Upper lobe of right lung (tissue), 1 donor: ENCODE measurements at places on chromosomes 16 and 17. TPM values are rescaled to one million over a fixed set of nuclear protein-coding genes. Genes with fewer than 3 reads are reported as not detected.

DNA sequence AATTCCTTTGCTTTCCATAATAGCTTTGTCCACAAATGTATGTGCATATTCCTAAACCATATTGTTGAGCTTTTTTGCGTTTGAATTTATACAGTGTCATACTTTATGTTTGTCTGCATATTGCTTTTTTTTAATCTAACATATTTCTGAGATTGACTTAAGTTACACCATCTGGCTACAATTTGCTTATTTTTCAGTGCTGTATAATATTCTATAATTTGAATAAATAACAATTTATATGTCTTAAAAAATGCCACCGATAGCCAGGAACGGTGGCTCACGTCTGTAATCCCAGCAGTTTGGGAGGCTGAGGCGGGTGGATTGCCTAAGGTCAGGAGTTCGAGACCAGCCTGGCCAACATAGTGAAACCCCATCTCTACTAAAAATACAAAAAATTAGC is 1.5 kb upstream of the PIMREG start:
- peaks cover 9% of the 10 kb centered on the region for H3K4me1 ChIP-seq

- no peak overlapping the region for H3K27ac ChIP-seq
- H3K4me1 ChIP-seq = no peaks in the 10 kb centered on the region
- H3K36me3 ChIP-seq = no peaks in the 10 kb centered on the region
- no peak overlapping the region for H3K4me3 ChIP-seq
Measured at GRCh38 chr16:82583422-82583821, 43.3 kb upstream of the CDH13 start.

DNA sequence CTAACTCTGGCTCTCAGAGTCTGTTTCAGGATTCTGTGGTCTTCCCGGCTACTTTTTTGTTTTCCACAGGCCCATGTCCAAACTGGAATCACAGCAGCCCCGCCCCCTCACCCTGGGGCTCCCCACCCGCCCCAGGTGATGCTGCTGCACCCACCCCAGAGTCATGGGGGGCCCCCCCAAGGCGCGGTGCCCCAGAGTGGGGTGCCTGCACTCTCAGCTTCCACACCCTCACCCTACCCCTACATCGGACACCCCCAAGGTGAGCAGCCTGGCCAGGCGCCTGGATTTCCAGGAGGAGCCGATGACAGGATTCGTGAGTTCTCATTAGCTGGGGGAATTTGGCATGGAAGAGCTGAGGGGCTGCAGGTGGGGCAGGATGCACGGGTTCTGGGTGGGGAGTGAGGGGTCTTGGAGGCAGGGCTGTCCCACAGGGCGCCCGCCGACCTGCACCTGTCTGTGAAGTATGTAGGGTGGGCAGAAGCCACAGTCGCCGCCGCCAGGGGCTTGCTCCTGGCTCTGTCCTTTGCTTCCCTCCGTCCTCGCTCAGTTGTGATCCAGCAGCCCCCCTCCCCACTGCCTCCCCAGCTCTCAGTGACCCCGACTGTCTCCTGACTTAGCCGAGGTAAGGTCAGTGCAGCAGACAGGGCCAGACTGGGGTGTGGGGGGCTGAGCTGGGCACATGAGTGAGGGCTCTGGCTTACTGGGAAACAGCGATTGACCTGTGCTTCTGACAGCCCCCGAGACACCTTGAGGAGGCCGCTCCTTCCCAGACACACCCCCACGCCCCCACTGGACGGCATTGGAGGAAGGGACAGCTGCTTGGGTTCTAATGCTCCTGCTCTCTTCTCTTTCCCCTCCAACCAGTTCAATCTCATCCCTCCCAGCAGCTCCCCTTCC is 10.0 kb downstream of the TUFM start:
- no peaks in the 10 kb centered on the region for H3K27me3 ChIP-seq
- peaks cover 75% of the 10 kb centered on the region for H3K36me3 ChIP-seq
- DNase-seq = no peak
- no peak overlapping the region for H3K4me3 ChIP-seq
- H3K27ac ChIP-seq = no peak overlapping the region

DNA sequence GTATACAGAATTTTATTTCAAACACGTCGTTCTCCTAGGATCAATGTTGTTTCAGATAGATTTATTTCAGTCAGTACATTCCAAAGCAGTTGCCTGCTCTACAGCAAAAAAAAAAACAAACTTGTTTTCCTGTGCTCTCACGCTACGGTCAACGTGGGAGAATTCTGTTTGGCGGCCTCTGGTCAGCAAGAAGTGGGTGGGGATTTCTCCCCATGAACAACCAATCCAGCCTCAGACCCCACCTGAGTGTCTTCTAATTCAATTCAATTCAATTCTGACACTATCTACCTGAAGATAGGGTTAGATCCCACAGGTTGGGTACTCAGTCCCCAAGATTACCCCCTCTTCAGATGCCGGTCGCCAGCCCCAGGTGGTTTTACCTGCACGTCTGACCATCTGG is 22.1 kb downstream of the C17orf58 start:
- no peaks in the 10 kb centered on the region for H3K27me3 ChIP-seq
- no peak overlapping the region for H3K4me3 ChIP-seq
- DNase-seq = no peak
- peaks cover 54% of the 10 kb centered on the region for H3K36me3 ChIP-seq
- no peak overlapping the region for H3K27ac ChIP-seq

DNA sequence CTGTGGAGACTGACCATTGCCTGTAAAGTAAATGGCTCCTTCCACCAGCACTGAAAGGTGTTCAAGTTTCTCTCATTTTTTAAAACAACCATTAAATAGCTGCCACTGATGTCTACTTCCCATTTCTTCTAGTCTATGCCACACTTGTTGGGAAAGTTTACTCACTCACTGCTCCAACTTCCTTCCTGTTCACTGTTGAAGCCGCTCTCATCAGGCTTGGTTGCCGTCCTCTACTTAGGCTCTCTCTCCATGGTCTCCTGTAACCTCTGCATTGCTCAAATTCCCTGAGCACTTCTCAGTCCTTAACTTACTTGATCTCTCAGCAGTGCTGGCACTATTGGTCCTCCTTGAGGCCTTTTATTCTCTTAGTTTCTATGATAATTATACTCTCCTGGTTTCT is 32.4 kb downstream of the SNX11 start:
- no peak for DNase-seq
- no peak overlapping the region for H3K27ac ChIP-seq
- no peak overlapping the region for H3K4me3 ChIP-seq
- H3K27me3 ChIP-seq = no peaks in the 10 kb centered on the region

- no peak overlapping the region for H3K4me3 ChIP-seq
- H3K36me3 ChIP-seq = no peaks in the 10 kb centered on the region
- no peaks in the 10 kb centered on the region for H3K4me1 ChIP-seq
- no peaks in the 10 kb centered on the region for H3K27me3 ChIP-seq
Measured at GRCh38 chr17:60971515-60972369, 294.1 kb downstream of the BCAS3 start.

DNA sequence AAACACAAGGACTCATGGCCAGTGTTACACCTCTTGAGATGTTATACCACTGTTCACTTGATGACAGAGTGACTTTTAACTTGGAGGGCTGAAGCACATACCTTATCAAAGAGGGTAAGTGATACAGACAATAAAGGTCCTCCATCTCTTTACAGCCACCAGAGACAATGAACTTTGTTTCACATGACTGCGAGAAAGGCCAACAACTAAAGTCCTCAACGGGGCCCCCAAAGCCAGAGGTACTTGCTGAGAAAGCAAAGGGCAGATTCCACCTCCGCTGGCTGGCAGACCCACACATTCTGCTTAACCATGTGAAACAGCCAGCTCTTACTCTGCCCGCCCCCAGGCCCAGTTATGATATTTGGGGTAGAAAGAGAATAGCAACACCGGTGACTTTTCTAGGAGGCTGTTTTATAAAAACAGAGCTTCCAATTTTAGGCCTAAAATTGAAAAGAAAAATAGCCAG is 21.4 kb downstream of the DCUN1D3 start:
- H3K4me3 ChIP-seq = no peak overlapping the region
- H3K36me3 ChIP-seq = no peaks in the 10 kb centered on the region
- H3K27ac ChIP-seq = peak overlapping the region; percentile 3
- no peaks in the 10 kb centered on the region for H3K27me3 ChIP-seq

DNA sequence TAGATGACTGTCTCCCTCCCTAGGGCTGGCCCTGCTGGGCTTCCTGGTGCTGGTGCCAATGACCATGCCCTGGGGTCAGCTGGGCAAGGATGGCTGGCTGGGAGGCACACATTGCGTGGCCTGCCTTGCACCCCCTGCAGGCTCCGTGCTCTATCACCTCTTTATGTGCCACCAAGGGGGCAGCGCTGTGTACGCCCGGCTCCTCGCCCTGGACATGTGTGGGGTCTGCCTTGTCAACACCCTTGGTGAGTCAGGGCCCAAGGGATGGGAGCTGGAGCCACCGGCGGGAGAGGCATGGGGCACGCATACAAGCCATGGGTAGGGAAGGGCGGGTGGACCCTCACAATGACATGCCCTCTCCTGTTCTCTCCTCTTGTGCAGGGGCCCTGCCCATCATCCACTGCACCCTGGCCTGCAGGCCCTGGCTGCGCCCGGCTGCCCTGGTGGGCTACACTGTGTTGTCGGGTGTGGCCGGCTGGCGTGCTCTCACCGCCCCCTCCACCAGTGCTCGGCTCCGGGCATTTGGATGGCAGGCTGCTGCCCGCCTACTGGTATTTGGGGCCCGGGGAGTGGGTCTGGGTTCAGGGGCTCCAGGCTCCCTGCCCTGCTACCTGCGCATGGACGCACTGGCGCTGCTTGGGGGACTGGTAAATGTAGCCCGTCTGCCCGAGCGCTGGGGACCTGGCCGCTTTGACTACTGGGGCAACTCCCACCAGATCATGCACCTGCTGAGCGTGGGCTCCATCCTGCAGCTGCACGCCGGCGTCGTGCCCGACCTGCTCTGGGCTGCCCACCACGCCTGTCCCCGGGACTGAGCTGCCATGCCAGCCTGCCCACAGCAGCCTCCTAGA is 2.2 kb downstream of the PAQR4 start:
- peaks cover 22% of the 10 kb centered on the region for H3K4me1 ChIP-seq
- H3K27ac ChIP-seq = no peak overlapping the region
- no peaks in the 10 kb centered on the region for H3K36me3 ChIP-seq
- DNase-seq = no peak
- H3K27me3 ChIP-seq = peaks cover 22% of the 10 kb centered on the region

Gene ERN2
- total RNA-seq = 0.29 TPM

Gene SOX9
- total RNA-seq = 5.4 TPM

Gene CDH15
- 0.43 TPM for total RNA-seq
